Activated naive CD8-positive, alpha-beta T cell treated with anti-CD3 and anti-CD28 coated beads, Interleukin-2, amount 10 ng/mL, durations not matched to agents 7 days and 5 days (primary cell): ENCODE measurements at places on chromosomes 6 and 20. TPM values are rescaled to one million over a fixed set of nuclear protein-coding genes. Genes with fewer than 3 reads are reported as not detected.
A peak's percentile ranks its signal among the peaks of the same experiment; 100 is the strongest.

The AVP gene
- not detected for total RNA-seq

The PHACTR1 gene
- 0.79 TPM for total RNA-seq

DNA sequence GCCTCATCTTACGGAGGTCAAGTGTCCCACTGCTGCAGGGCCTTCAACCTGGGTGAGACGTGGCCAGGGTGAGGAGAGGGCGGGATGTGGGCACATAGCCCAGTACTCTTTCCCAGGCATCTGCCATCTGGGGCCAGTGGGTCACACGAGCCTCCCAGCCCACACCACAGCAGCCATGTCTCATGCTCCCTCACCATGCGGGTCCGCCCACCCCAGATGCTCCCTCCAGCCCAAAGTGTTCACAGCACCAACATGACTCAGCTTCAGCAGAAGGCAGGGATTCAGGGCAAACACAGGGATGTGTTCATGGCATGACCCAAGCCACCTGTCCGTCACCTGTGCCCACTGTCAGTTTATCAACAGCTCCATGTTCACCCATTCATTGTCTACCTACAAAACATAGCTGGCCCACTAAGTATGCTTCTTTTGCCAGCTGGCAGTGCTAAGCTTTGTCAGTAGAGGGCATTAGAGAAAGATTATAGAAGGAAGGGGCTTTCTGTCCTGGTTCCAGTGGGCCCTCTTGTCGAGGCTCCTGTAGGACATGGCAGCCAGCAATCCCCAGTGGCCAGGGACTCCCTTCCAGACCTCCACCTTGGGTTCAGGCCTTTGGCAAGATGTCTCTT lies 109.2 kb downstream of the FOXF2 start:
- peaks cover 6% of the 10 kb centered on the region for H3K27me3 ChIP-seq
- no peaks in the 10 kb centered on the region for H3K4me1 ChIP-seq
- no peak overlapping the region for H3K27ac ChIP-seq
- H3K4me3 ChIP-seq, result no peak overlapping the region
- DNase-seq, result no peak

- peak overlapping the region; percentile 26 for H3K4me3 ChIP-seq
- peaks cover 53% of the 10 kb centered on the region for H3K36me3 ChIP-seq
- no peak for DNase-seq
- no peak overlapping the region for H3K27ac ChIP-seq
- H3K27me3 ChIP-seq, result no peaks in the 10 kb centered on the region
Observed at GRCh38 chr6:6604015-6604414, 15.5 kb downstream of the LY86 start.

GRCh38 chr6:107533415-107534059 lies 43.6 kb downstream of the SOBP start:
- no peak overlapping the region for H3K27ac ChIP-seq
- H3K27me3 ChIP-seq, result peaks cover 2% of the 10 kb centered on the region
- H3K36me3 ChIP-seq, result no peaks in the 10 kb centered on the region
- H3K4me3 ChIP-seq, result no peak overlapping the region
- H3K4me1 ChIP-seq, result no peaks in the 10 kb centered on the region

GRCh38 chr6:107807196-107807811 lies 16.8 kb downstream of the SCML4 start:
- no peaks in the 10 kb centered on the region for H3K27me3 ChIP-seq
- no peak for DNase-seq
- no peak overlapping the region for H3K4me3 ChIP-seq
- no peak overlapping the region for H3K27ac ChIP-seq
- peaks cover 15% of the 10 kb centered on the region for H3K4me1 ChIP-seq
- H3K36me3 ChIP-seq, result peaks cover 18% of the 10 kb centered on the region
